ENCODE measurements at places on chromosomes 5 and 9. TPM values are rescaled to one million over a fixed set of nuclear protein-coding genes. Genes with fewer than 3 reads are reported as not detected.

Gene LIX1
- not detected for total RNA-seq

- no peak overlapping the region for H3K4me3 ChIP-seq
- H3K27ac ChIP-seq = no peak overlapping the region
- no peaks in the 10 kb centered on the region for H3K4me1 ChIP-seq
Measured at GRCh38 chr9:8825585-8826147, 1026.1 kb upstream of the DMAC1 start.

DNA sequence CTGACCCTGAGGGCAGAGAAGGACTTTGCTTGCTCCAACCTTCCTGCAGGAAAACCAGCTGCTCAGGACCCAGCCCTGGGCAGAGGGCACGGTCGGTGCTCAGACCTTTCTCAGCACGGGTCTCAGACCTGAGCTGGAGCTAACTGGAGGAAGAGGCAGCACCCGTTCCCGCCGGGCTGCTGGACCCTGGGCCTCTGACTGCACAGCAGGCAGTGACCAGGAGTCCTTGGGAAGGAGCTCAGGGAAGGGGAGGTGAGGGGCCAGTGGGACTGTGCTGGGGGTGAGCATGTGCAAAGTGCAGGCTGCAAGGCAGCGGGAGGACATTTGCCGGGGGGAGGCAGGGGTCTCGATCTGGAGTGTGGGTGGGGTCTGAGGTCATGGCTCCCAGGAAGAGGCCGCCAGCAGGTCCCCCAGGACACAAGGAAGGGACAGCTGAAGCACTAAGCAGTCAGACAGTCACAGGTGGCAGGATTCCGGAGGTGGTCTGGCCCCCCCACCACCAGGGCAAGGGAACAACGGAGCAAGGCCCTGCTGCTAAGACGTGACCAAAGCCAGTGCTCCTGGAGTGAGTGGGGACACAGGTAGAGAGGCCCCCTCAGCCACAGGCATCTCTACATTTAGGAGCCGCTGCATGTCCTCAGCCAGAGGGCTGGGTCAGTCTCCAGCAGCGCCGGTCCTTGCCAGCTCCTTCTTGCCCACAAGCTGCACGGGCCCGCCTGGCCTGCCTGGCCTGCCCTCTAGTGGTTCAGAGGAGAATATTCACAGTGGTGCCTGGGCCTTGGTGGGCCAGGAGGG, 4.8 kb upstream of the DPM2 start:
- H3K27ac ChIP-seq = no peak overlapping the region
- no peak overlapping the region for H3K4me3 ChIP-seq
- no peaks in the 10 kb centered on the region for H3K27me3 ChIP-seq
- H3K4me1 ChIP-seq = peaks cover 23% of the 10 kb centered on the region
- DNase-seq = peak; percentile 45

- H3K4me1 ChIP-seq = no peaks in the 10 kb centered on the region
- H3K27ac ChIP-seq = no peak overlapping the region
- DNase-seq = no peak
- no peaks in the 10 kb centered on the region for H3K27me3 ChIP-seq
- H3K4me3 ChIP-seq = no peak overlapping the region
Measured at GRCh38 chr5:122202952-122203351, 73.6 kb downstream of the ZNF474 start.

Gene CD180
- 1.1 TPM for total RNA-seq

Gene PCDHA9
- total RNA-seq = not detected

DNA sequence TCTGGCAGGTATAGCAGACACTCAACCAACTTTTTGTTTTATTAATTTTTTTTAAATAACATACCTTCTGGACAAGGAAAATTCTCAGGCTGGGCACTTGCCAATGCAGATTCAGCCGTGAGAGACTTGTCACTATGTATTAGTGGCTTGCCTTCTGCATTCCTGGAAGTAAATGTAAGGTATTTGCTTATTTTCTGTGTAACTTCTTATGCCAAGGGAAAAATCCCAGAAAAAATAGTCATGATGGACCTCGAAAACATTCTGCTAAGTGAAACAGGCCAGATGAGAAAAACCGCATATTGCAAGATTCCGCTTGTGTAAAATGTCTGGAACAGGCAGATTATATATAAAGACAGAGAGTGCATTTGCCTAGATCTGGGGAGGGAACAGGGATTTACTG, 260.3 kb upstream of the DAPK1 start:
- DNase-seq = no peak
- H3K27ac ChIP-seq = no peak overlapping the region
- no peaks in the 10 kb centered on the region for H3K27me3 ChIP-seq
- H3K36me3 ChIP-seq = no peaks in the 10 kb centered on the region
- H3K4me1 ChIP-seq = no peaks in the 10 kb centered on the region
